ENCODE measurements at places on chromosomes 12 and 14.

- no peak for DNase-seq
Observed at GRCh38 chr12:55933799-55934742, 3.1 kb downstream of the DGKA start.

- no peak for DNase-seq
Observed at GRCh38 chr12:69684466-69684865, 14.6 kb downstream of the BEST3 start.

- no peak for DNase-seq
Observed at GRCh38 chr14:61186341-61187195, 94.6 kb downstream of the TMEM30B start.

- DNase-seq, result no peak
Observed at GRCh38 chr12:118249547-118249946, 113.6 kb downstream of the PEBP1 start.

DNA sequence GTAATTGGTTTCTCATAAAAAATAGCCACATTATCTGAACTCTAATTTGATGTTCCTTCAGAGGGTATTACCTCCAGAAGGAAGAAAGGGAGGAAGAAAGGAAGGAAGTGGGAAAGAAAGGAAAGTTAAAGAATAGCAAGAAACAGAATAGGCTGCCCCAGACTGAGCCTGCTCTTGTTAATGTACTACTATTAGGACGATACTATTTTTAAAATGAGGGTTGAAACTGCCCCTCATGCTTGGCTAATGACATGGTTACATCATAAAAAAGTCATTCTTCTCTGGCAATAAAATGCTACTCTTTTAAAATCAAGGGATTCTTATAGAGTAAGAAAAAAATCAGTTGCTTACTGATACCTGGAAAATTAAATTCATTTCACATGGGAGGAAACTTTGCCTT is 253.0 kb downstream of the KTN1 start:
- DNase-seq, result no peak
